ENCODE measurements at places on chromosomes 13 and 19.
A peak's percentile ranks its signal among the peaks of the same experiment; 100 is the strongest.

DNA sequence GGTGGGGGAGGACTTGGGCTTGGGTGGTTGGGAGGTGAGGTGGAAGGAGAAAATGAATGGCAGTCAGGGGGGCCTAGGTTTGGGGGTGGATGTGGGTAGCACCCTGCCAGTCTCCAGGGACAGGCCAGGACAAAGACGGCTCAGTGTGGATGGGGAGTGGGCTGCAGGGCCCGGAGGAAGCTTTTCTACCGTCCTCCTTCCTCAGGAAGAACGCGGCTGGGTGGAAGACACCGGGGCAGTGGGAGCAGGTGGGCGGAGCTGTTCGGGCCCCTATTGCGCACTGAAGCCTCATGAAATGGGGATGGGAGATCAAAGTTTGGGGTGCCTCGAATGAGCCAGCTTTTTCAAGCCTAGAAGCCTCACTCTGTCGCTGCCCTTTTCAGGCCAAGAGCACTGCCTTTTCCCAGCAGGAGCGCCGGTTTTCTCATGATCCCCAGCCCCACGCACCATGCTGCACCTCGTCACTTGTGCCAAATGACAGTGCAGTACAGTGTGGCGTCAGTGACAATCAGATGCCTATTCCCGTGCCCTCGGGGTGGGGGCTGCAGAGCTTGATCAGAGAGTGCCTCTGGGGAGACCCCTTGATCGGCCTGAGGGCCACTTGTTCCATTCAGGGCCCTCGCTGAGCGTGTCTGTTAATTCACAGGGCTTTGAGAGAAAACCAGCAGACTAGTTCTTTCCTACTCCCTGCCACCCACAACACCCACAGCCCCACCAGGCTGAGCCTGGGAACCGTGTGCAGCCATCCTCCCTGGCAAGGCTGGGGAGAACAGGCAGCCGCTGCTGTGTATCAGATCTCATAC lies 1.5 kb downstream of the CALM3 start:
- no peak for DNase-seq

- DNase-seq = no peak
Observed at GRCh38 chr13:102405499-102406100, 3.8 kb upstream of the FGF14 start.

DNA sequence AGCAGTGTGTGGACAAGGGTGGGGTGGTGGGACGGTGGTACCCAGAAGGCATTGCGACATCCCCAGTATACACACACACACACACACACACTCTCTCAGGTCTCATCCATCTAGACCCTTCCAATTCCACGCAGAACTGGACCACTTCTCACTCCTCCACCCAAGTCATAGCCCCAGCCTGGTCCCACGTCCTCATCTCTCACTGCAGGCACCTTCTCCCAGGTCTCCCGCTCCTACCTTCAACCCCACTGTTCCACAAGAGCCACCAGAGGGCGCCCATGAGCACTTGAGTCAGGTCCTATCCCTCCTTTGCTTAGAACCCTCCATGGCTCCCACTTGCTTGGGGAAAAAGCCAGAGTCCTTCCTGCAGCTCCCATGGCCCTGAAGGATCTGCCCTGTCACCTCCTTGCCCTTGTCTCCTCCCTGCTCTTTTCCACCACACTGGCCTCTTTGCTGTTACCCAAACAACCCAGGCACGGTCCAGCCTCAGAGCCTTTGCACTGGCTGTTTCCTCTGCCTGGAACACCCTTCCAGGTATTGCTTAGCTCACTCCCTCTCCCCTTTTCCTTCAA lies 62.6 kb downstream of the IER2 start:
- DNase-seq = no peak

DNA sequence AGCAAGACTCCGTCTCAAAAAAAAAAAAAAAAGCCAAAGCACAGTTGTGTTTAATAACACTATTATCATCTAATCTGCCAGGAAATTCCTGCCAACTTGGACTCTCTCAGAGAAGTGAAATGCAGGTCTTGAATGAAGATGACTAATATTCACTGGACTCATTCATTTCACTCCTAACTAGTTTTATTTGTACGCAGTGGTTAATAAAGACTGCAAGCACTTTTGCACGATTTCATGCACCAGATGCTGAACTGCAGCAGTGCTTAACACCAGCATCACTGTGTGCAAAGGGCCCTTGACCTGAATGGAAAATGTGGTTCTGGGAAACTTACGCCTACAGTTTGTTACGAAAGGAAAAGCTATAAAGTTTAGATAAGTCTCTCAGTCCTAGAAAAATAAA lies 63.3 kb downstream of the DHRS12 start:
- DNase-seq = peak; percentile 73

- DNase-seq = no peak
Observed at GRCh38 chr19:38340927-38341326, 5.3 kb downstream of the CATSPERG start.

- DNase-seq = no peak
Observed at GRCh38 chr19:47414469-47414868, 4.9 kb downstream of the MEIS3 start.

DNA sequence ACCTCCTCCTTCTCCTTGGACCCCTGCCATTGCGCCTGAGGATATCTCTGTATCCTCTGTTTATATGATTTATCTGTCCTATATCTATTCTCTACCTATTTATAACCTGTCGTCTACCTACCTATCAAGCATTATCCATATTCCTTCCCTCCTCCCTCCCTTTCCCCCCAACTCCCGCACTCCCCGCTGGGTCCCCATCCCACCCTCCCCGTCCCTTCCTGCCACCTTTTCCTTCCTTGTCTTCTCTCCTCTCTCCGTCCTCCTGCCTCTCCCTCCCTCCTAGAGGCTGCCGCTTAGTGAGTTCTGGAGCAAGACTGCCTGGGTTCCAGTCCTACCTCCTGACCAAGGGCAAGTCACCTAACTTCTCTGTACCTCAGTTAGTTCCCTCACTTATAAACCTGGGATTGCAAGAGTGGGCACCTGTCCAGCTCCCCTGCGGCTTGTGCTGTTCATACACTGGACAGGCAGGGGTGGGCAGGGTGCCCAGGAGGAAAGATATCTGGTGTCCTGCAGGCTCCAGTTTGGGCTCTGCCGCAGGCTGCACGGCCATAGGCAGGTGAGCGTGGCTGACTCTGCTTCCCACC lies 16.1 kb downstream of the TTYH1 start:
- DNase-seq = no peak

- DNase-seq = no peak
Observed at GRCh38 chr19:16042533-16043085, 33.7 kb upstream of the TPM4 start.

DNA sequence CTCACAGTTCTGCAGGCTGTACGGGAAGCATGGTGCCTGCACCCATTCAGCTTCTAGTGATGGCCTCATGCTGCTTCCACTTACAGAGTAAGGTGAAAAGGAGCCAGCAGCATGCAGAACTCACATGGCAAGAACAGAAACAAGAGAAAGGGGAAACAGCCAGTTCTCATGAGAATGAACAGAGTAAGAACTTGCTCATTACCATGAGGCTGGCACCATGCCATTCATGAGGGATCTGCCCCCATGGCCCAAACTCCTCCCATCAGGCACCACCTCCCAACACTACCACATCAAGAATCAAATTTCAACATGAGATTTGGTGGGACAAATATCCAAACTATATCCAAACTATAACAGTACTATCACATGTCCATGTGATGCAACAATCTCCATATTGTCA lies 72.1 kb downstream of the KATNAL1 start:
- DNase-seq = no peak

GRCh38 chr19:54352546-54352945 lies 12.2 kb downstream of the LAIR1 start:
- DNase-seq = no peak

- DNase-seq = no peak
Observed at GRCh38 chr13:113034451-113035212, 65.6 kb downstream of the MCF2L start.

DNA sequence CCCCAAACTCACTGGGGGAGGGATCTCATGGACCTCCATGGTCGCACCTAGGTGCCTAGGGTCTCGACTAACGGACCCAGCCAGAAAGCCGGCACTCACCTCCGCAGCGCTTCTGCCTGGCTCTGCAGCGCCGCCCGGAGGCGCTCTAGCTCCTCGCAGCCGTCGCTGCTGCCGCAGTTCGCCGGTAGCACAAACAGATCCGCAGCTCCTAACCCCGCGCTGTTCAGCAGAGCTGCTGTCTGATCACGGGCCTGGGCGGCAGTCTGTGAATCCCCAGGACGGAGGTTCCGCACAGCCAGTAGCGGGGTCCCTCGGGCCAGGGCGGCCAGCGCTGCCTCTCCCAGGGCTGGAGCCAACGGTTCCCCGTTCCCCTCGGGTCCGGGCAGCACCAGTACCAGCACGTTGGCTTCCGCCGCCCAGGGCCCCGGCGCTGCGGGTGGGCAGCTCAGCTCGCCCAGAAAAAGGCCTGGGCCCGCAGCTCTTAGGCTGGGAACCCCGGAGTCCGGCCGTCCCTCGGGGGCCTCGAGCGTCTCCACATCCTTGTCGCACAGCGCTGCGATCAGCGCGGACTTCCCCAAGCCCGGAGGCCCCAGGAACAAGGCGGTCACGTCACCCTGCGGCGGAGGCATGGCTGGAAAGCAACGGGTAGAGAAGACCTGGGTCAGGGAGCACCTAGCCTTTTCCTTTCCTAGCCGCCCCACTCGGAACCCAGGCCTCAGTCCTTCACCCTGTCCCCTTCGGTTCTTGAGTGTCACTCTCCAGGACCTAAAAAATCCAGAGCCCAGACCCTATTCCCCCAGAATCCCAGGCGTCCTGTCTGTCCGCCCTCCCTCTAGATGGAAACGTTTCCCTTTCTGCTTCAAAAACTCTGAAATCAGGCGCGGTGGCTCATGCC lies 977 bp downstream of the IRGQ start:
- no peak for DNase-seq

DNA sequence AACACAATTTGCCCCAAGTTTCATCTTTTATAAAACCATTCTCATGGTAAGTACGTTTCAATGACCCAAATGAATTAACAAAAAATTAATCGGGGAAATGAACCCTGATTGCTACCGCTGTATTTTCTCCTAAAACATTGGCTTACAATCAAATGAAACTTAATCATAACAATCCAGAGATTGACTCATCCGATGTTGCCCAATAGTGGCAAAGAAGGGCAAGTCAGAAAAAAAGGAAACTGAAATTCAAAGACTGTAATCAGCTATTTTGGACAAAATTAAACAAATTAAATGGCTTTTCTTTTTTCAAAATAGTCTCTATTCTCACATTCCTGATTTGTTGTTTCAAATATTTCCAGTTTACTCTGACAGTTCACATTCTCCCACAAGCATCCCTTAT lies 3.9 kb upstream of the ACOD1 start:
- DNase-seq = no peak

DNA sequence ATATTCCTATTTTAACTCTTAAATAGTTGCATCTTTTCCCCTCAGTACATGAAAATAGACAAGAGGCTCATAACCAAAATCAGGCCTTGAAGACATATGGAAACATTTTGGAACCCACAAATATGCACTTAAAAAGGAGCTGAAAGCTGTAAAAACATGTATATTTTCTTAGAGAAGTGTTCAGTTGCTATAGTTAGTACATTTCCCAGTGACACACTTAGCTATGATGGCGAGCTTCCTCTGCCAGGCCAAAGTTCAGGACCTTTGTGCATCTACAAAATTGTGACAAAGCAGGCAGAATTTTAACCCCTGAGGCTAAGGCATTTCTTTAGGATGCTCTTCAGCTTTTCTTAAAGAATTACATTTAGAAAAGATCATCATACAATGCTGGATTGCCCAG lies 54.5 kb downstream of the RCBTB2 start:
- DNase-seq = peak; percentile 46

DNA sequence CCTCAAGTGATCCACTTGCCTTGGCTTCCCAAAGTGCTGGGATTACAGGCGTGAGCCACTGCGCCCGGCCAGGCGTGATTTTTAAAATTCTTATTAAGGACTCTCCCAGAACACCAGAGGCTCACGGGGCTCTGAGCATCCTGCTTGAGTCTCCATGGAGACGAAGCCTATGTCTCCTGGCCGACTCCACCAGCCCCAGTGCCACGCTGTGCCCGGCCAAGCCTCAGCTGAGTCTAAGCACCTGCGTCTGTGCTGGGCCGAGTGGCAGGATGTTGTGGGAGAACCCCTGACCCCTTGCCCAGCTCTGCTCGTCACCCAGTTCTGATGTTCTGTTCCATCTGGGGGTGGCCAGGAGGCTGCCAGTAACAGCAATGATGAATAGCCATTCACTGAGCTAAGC lies 3.9 kb upstream of the CELF5 start:
- DNase-seq = no peak

DNA sequence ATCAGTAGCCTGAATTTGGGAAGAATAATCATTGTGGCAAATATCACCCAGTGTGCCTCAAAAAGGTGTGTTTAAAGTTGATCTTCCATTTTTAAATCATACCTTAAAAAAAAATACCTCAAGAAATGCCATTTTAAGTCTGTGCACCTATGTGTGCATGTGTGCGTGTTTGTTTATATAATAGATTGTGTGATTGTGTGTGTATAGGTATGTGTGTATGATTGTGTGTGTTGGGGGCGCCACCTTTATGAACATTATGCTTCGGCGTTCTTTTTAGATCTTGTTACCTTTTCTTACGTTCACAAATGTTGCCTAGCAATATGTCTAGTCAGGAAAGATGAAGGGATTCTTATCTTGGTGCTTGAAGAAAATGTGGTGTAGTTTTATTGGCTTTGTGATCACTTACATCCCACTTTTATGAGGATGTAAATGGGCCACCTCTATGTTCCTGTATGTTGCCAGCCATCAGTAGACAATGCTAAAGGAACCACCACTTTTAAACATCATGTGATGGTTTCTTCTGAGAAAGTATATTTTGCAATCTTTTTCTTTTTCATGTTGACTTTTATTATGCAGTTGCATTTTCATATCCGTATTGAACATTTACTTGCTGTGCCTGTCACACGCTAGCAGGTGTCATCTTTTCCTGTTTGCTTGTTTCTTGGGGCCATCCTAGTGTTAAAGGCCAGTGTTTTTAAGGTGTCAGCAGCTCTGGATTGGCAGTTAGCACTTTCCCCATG lies 2.2 kb upstream of the IRS2 start:
- no peak for DNase-seq

DNA sequence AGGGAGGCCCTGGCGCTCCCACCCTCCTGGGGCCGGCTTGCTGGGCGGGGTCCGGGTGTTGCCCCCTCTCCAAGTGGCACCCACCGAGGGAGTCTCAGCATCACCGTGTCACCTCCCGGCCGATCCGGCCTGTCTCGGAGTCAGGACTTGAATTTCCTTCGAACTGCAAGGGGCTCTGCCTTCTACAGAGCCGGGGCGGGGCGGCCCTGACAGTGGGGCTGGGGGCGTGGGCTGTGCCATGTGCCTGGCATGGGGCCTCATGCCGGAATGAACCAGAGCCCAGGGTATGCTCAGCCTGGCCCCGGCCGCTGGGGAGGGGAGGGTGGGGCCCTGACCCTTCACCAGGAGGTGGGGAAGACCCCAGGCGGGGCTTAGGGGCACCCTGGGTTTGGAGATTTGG lies 47.0 kb upstream of the TCF3 start:
- no peak for DNase-seq

- no peak for DNase-seq
Observed at GRCh38 chr13:27375686-27376326, 48.6 kb upstream of the GTF3A start.

All from BJ (cell line).